ENCODE measurements at places on chromosomes 4 and X.

DNA sequence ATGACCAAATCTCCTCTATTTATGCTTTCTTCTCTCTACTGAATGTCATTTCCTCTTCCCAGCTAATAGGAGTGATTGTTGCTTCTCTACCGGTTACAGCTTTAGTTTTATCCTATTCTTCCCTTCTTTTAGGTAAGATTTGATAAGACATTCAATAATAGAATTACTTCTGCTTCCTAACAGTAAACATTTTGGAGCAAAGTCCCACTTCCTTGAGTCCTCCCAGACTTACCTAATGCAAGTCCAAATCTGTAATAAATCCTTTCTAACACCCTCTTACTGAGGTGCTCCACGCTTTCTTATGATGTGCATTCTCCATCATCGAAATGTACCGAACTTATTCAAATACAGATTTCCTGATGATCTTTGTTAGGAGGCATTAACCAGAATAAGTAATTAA lies 79.2 kb upstream of the GPM6A start:
- no peak overlapping the region for H3K27ac ChIP-seq
- no peak for DNase-seq
- no peaks in the 10 kb centered on the region for H3K27me3 ChIP-seq
- H3K36me3 ChIP-seq: no peaks in the 10 kb centered on the region
- no peak overlapping the region for H3K4me3 ChIP-seq

GRCh38 chr4:37978248-37978924 lies 18.2 kb downstream of the PTTG2 start:
- H3K27me3 ChIP-seq: no peaks in the 10 kb centered on the region
- no peaks in the 10 kb centered on the region for H3K36me3 ChIP-seq
- no peak for DNase-seq
- peaks cover 16% of the 10 kb centered on the region for H3K4me1 ChIP-seq

DNA sequence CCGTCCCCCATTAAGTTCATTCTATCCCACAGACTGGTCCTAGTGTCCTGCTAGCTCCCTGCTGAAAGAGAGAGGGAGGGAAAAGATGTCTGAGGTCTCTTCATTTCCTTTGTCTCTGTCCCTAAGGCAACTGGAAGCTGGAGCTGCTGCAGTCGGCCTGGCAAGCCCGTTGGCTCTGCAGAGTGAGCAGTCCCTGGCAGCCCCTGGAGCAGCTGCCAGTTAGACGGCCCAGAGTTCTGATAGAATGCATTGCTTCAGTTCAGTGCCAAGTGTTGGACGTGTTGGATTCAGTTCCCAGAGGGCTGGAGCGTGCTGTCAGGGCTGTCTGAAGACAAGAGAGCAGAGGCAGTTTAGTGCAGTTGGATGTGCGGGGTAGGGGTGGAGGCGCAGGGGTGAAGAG lies 975 bp downstream of the KCNE5 start:
- no peak for DNase-seq
- H3K27ac ChIP-seq: peak overlapping the region; percentile 35
- H3K4me1 ChIP-seq: peaks cover 11% of the 10 kb centered on the region
- no peak overlapping the region for H3K4me3 ChIP-seq

- no peak for DNase-seq
- no peak overlapping the region for H3K4me3 ChIP-seq
- H3K27me3 ChIP-seq: no peaks in the 10 kb centered on the region
- no peak overlapping the region for H3K27ac ChIP-seq
- H3K36me3 ChIP-seq: no peaks in the 10 kb centered on the region
Observed at GRCh38 chr4:105057370-105058105, 89.1 kb upstream of the TET2 start.

DNA sequence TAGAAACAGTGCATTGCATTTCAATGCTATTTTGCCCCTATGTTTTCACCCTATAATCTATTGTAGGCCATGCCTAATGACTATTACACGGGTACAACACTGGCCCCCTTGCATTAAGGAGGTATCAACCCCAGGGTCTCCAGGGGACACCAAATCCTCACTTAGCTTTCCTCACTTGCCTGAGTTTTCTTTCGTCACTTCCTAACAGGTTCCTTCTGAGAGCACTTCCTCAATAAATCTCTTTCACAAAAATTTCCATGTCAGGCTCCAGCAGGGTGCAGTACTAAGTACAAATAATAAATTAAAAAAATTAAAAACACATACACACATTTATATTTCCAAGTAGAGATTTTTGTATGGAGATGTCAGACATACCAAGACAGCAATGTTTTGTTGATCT lies 165.0 kb downstream of the RBM46 start:
- H3K4me3 ChIP-seq: no peak overlapping the region
- no peak for DNase-seq
- H3K4me1 ChIP-seq: no peaks in the 10 kb centered on the region
- no peaks in the 10 kb centered on the region for H3K27me3 ChIP-seq

GRCh38 chr4:38979511-38980230 lies 52.5 kb downstream of the TMEM156 start:
- DNase-seq: no peak
- no peaks in the 10 kb centered on the region for H3K4me1 ChIP-seq
- no peaks in the 10 kb centered on the region for H3K36me3 ChIP-seq
- no peak overlapping the region for H3K4me3 ChIP-seq

DNA sequence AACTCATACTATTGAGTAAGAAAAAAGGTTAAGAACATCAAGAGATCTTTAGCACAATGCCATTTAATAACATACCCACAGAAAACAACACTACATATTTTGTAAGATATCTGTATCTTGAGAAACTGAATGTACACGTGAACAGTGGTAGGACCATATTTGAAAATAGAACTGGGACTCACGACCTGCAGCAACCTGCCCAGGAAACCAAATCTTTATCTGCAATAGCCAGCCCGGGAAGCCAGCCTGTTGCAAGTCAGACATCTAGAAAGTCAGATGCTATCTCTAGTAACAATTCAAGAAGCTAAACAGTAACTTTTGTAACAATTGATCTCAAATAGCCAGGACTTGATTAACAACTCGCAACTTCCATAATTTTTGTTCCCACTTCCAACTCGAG lies 52.6 kb upstream of the SOD3 start:
- H3K36me3 ChIP-seq: no peaks in the 10 kb centered on the region
- H3K27ac ChIP-seq: no peak overlapping the region
- H3K4me3 ChIP-seq: no peak overlapping the region
- DNase-seq: no peak
- no peaks in the 10 kb centered on the region for H3K27me3 ChIP-seq
- no peaks in the 10 kb centered on the region for H3K4me1 ChIP-seq

DNA sequence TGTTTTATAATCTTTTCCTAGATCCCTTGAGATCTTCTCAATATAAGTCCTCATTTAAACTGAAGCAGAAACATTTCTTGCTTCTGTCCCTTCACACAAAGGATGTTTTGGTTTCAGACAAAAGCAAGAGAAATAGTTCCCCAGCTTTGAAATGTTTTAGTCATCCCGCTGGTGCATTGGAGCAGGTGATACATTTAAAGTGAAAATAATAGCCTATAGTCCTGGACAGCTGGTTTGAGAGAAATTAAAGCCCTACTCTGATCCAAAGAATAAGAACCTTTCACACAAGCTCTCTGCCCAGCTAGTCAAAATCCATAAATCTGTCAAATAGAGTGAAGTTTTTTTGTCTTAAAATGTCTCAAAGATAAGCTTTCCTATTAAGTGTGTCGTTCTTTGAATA lies 79.4 kb downstream of the LUZP4 start:
- no peak overlapping the region for H3K4me3 ChIP-seq
- no peak overlapping the region for H3K27ac ChIP-seq
- H3K36me3 ChIP-seq: no peaks in the 10 kb centered on the region
- no peak for DNase-seq
- H3K4me1 ChIP-seq: no peaks in the 10 kb centered on the region
- peaks cover 20% of the 10 kb centered on the region for H3K27me3 ChIP-seq

- H3K4me3 ChIP-seq: no peak overlapping the region
- H3K27me3 ChIP-seq: peaks cover 3% of the 10 kb centered on the region
- no peaks in the 10 kb centered on the region for H3K4me1 ChIP-seq
- DNase-seq: no peak
- no peak overlapping the region for H3K27ac ChIP-seq
Observed at GRCh38 chrX:107646735-107647134, 18.4 kb downstream of the PRPS1 start.

- H3K4me3 ChIP-seq: no peak overlapping the region
- H3K36me3 ChIP-seq: no peaks in the 10 kb centered on the region
- H3K4me1 ChIP-seq: no peaks in the 10 kb centered on the region
- no peaks in the 10 kb centered on the region for H3K27me3 ChIP-seq
- no peak overlapping the region for H3K27ac ChIP-seq
Observed at GRCh38 chr4:122819708-122820449, 6.8 kb upstream of the FGF2 start.

Data from spinal cord (tissue), 10 donors.